ENCODE measurements at places on chromosomes 4 and X.

- no peak for DNase-seq
Measured at GRCh38 chr4:162959046-162959445, 207.6 kb downstream of the NAF1 start.

DNA sequence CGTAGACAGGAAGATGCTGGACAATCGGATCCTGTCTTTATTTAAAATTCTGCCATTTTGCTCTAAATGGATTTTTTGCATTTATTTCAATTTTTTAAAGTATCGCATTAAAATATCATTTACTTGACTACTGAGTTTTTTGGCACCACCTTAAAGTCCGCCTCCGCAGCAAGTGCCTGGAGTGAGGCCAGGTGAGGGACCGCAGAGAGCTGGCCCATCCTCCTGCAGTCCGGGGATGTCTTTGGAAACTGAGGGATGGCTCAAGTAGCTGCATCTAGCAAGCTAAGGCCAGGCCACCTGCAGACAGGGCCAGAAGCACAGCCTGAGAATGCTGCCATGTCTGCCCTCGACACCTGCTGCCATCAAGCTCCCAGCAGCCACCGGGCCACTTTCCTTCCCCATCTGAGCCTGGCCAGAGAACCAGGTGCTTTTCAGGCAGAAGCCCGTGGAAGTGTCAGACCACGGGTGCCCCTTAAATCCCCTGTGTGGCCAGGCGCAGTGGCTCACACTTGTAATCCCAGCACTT lies 69.6 kb downstream of the ABLIM2 start:
- DNase-seq: no peak

DNA sequence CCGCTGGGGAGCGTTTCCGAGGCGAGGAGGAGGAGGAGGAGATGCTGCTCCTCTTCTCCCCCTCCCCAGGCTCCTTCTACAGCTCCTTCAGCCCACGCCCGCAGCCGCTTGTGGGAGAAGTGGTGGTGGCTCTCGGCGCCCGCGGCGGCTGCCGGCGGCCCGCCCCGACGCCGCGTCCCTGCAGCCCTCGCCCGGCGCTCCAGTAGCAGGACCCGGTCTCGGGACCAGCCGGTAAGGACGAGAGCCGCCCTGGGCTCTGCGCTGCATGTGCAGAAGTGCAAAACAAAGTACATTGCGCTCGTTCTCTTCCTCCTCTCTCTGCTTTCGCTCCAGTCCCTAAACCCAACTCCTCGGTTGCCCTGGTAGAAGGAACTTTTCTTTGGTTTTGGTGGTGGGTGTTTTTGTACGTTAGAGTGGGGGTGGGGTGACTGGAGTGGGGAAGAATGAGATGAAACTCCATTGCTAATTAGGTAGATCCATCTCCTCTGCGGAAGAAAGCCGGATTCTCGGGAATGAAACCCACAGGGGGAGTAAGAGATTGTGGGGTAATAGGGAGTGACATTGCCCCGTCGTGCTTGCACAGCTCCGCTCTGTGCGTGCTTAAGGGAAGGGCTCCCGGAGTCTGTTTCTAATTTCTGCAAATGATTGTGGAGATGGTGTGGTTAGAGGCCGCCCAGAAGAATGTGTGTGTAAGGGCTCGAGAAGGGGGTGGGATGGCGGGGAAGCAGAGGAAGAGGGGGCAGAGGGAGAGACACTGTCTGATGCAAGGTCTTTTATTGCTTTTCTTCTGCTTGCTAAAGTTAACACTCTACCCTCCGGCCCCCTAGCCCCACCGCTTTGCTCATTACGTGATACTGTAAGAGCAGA lies 677 bp downstream of the PTPN13 start:
- no peak for DNase-seq

- no peak for DNase-seq
Measured at GRCh38 chrX:130682990-130683389, 220.0 kb downstream of the ENOX2 start.

DNA sequence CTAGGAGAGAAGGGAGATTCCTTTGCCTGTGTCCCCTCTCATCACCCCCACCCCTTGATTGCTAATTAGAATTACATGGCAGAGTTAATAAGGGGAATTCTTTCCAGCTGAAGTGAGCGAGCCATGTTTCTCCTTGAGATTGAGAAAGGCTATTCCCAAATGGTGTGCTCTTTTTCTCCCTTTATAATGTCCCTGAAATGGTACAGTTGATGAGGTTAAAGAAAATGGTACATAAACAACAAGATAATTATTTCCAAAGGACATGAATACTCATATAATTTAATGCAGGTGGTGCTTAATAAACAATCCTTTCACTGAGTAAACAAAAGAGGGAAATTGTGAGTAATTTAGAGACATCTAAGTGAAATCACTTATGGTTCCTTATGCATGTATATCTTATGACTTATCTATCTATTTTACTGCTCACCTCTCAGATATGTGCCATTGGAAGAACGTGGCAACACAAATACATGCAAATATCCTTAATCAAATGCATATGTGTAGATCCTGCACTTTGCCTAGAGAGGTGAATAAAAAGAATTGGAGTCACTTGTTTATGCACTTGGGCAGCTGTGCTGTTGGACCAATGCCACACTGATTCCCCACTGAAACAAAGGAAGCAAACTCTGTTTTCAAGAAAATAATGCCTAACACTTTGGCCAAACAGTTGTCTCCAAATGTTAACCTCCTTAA lies 106.6 kb upstream of the WDR44 start:
- DNase-seq: no peak

GRCh38 chrX:136467303-136467702 lies 20.4 kb upstream of the BRS3 start:
- DNase-seq: no peak

- no peak for DNase-seq
Measured at GRCh38 chrX:31297881-31298280, 226.0 kb upstream of the FTHL17 start.

- DNase-seq: no peak
Measured at GRCh38 chr4:80202741-80203553, 5.6 kb downstream of the PRDM8 start.

DNA sequence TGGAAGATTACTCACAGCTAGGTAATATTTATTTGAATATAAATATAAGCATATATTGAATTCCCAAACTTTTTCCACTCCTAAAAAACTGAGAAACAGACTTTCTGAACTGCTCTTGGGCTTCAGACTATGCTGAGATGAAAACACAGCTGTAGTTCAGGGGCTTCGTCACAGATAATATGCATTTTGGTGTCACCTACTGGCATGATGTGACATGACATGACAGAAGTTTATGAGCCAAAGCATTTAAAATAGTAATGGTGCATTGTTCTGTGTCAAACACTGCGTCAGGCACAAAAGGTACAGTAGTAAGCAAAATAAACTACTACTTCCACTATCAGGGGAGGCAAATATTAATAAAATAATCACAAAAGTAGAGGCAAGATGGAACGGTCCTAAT lies 171.3 kb downstream of the BTC start:
- no peak for DNase-seq

- DNase-seq: no peak
Measured at GRCh38 chr4:76987153-76987591, 37.6 kb downstream of the SEPTIN11 start.

DNA sequence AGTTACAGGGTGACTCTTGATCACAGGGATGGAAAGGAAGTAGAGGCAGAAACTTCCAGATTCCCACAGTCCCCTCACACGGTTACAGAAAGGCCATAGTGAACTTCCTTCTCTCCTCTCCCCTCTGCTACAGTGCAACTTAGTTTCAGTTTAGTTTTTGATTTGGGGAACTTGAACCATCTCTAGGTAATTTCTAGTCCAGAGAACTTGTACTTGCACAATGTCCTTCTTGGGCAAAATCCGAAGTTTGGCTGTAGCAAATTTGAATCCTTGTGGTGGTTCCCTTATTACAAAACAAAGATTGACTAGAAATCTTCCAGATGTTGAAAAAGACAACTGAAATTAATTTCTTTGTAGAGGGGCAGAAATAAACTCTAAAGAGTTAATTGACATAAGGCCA lies 1.2 kb upstream of the BLTP1 start:
- no peak for DNase-seq

DNA sequence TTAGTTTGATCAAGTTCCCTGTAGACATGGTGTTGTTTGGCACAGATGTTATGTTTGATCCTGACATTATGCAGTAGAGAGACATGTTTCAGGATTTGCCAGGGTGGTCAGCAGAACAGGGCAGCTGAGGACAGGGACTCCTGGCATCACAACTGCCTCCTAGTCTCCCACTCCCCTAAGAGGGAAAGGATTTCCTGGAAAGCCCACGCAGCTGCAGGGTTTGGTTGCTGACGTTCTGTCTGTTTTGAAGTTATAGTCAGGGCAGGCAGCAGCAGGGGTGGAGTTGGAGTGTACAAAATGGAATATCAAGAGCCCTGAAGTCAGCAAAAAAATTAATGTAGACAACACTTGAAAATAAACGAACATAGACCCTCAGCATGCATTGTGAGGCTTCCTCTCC lies 125.4 kb downstream of the CPE start:
- no peak for DNase-seq

DNA sequence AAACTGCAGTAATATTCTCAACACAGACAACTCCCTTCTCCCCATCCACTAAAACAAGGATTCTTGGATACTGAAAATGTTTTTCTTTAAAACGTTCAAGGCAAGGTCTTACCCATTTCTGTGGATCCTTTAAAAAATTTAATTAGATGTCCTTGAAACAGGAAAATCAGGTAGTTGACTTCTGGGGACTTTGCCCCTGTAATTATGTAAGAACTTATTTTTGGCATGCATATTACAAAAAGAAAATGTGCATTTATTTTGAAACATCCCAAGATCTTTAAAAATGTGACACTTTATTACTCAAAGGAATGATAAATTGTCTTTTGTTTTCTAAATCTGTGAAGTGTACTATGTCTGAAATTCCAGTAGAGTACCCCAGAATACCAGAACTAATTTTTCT lies 25.8 kb downstream of the GUCY1B1 start:
- no peak for DNase-seq

DNA sequence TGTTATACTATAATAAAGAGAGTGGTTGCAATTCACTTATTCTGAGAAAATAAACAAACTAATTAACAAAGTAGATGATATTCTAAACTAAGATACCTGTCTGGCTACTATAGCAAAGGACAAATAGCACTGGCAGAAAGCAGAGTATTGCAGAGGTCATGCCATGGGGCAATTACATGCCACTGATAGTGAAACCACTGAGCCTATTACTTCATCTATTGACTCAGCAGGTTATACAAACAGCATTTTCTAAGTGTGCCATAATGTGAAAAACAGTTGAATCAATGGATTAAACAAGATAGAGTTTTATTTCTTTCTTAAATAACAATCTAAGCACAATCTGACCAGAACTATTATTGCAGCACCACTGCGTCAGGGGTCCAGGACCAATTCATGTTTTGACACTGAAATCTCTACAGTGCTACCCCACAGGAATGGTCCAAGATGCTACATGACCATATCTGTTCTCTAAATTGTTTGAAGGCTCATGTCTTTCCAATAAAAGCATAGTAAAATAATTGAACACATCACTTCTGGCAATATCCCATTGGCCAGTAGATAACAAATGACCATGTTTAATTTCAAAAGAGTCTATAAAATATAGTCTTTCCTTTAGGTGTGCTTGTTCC lies 389.5 kb upstream of the GRID2 start:
- DNase-seq: no peak

DNA sequence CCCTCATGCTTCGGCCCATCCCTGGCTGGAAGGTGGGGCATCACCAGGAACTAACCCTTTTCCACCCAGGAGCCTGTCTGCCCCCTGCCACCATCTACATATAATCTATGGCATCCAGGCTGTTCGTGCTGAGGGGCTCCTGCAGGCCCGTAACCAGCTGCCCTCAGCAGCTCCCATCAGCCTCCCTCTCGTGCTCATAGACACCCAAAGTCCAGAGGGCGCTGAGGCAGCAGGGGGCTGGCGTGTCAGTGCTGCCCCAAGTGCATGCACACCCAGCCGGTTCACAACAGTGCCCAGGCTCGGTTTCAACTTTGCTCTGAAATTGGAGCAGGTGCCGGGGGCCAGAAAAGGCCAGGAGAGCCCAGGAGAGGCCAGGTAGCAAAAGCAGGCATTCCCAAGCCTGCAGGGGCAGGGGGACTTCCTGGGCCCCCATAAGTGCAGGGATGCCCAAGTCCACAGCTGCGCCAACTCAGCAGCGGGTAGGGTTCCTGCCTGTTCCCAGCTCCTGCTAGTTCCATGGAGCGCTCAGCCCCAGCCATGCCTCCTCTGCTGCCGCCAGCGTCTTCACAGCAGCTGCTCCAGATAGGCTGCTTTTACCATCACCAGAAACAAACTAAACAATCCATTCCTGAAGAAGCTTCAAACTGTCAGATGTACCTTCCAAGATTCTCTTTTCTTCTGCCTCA lies 558.2 kb upstream of the GNPDA2 start:
- no peak for DNase-seq

GRCh38 chr4:102687982-102688433 lies 72.8 kb downstream of the MANBA start:
- no peak for DNase-seq

DNA sequence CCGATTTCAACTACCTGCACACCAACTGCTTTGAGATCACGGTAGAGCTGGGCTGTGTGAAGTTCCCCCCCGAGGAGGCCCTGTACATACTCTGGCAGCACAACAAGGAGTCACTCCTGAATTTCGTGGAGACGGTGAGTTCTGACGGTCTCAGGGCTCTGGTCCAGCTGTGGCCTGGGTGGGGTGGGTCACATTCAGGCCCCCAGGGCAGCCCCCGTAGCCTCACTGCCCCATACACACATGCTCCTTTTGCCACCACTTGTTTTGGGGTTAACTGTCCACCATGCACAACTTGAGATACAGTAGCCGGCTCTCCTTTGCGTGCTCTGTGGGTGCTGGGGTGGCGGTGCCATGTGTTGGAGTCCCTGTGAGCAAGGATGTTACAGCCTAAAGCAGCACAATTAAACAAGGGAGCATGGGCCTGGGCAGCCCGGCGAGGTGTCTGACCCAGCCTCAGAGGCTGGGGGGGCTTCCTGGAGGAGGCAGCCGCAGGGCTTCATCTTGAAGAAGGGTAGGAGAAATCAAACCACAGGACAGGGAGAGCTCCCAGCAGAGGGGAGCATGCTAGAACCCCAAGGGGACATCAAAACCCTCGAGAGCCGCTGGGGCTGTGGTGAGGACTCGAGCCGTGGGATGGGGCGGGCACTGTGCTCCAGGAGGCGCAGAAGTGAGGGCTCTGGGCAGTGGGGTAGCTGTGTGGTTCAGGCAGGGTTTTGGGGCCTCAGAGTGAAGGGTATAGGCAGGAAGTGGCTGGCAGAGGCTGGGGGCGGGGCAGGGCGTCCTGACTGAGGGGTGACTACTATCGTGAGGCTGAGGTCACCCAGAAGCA lies 22.0 kb downstream of the CPZ start:
- no peak for DNase-seq

GRCh38 chrX:119467842-119468550 lies at the start of gene SLC25A5:
SLC25A5 (plus strand) TSS chrX:119468444; CDS start chrX:119468516, 72 bp downstream.
- peak; percentile 55 for DNase-seq

Data from stimulated activated CD8-positive, alpha-beta memory T cell treated with anti-CD3 and anti-CD28 coated beads, Interleukin-2, amount 100 ng/mL, for 1 hour (primary cell).